CMK (cell line): ENCODE measurements at places on chromosomes 2 and 18.

GRCh38 chr2:166293984-166294383 lies 81.8 kb downstream of the SCN9A start:
- no peak for DNase-seq

- DNase-seq = no peak
Measured at GRCh38 chr2:86331384-86331783, 6.0 kb downstream of the REEP1 start.

- DNase-seq = no peak
Measured at GRCh38 chr2:54329482-54330161, 73.6 kb upstream of the TSPYL6 start.

DNA sequence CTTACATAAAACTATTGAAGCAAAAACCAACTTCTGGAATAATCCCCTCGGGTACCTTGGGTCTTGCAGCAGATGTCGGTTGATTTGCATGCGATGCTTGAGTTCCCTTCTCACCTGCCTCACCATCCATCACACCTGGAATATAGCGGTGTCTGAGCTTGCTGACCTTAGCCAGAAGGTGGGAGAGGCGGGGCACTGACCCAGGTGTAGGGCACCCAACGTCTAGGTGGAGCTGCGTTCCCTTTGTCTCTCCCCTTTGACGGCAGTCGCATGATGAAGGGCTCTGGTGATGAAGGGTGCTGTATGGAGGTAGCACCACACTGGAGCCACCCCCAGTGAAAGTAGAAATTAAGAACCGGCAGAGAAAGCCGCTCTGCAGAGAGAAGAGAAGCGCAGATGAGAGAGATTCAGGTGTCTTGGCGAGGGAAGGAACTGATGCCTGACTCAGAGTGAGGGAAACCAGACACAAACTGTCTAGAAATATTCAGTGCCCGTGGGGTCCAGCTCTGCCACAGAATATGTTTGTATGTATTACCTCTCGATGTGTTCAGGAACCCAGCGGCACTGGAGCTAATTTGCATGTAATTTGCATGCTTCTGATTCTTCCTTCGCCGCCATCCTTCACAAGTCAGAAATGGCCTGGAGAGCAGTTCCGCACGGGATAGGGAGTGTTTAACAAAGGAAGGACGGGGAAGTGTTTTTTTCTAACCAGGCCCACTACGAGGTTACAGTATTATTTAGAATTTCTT lies 19.4 kb upstream of the MBP start:
- DNase-seq = no peak

DNA sequence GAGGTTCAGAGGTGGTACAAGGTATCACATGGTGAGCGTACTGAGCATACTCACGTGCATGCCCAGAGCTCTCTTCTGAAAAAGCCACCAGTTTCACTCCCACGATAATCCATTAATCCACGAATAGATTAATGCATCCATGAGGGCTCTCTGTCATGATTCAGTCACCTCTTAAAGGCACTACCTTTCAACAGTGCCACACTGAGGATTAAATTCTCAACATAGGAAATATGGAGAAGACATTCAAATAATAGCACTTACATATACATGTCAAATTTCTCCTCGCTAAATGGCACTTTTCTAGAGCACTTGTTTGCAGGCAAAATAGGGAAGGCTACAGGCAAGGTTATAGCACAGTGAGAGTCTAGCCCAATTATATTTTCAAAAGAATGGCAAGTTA lies 825.9 kb downstream of the TRIB2 start:
- DNase-seq = no peak

DNA sequence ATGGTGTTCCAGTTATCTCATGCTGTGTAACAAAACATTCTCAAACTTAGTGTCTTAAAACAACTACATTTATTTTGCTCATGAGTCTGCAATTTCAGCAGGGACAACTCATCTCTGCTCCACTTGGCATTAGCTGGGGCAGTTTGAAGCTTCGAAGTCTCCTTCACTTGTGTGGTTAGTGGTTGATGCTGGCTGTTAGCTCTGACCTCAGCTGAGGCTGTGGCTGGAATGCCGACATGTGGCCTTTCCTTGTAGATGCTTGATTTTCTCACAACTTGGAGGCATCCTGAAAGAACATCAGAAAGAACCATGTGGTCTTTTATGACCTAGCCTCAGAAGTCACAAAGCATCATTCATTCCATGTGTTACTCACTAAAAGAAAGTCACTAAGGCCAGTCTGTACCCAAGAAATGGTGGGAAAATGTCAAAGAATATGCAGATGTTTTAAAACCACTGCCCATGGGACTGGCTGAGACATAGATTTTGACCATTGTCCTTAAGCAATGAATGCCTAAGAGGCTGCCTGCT lies 3.8 kb upstream of the TMSB10 start:
- DNase-seq = no peak

DNA sequence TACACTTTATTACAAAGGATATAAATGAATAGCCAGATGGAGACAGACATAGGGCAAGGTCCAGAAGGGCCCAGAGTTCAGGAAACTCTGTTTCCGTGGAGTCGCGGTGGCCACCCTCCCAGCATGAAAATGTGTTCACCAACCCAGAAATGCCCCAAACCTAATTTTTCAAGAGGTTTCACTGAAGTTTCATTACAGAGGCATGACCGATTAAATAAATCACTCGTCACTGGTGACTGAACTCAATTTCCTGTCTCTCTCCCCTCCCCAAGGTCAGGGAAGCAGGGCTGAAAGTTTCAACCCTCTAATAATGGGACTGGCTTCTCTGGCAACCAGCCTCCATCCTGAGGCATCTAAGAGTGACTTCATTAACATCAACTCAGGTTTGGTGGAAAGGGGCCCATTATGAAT lies 22.4 kb downstream of the USP40 start:
- DNase-seq = no peak

GRCh38 chr2:32874931-32875330 lies 71.8 kb upstream of the LTBP1 start:
- no peak for DNase-seq

- no peak for DNase-seq
Measured at GRCh38 chr18:11489266-11489899, 120.0 kb upstream of the SLC35G4 start.

DNA sequence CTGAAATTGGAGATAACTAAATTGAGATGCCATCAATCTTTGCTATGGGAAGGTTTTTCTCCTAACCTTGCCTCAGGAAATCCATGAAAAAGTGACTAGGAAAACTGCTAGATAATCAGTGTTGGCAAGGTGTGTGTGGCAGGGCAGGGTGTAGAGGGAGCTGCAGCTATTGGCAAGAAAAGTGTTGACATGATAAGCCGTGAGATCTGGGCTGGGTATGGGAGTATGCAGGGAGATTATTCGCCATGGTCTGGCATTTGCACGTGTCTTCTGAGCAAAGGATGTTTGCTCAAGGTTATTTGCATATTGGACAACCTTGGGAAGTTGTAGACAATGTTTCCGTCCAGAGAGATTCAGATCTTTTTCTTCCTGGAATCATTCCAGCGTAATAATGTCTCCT lies 74.7 kb downstream of the SERPINB8 start:
- DNase-seq = no peak

DNA sequence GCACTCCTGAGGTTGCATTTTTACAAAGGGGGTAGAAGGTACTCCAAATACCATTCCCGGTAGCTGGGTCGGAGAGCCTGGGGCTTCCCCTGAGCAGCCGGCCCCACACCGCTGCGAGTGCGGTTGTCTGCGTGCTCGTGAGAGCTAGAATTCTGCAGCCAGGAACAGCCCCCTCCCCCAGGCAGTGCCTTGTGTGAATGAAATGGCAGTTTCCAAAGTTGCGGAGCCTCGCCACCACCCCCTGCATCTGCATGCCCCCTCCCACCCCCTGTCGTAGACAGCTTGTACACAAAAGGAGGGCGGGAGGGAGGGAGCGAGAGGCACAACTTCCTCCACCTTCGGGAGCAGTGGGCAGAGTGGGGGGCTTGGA lies 1.1 kb downstream of the MYCN start:
- no peak for DNase-seq

GRCh38 chr2:3970791-3971651 lies 267.6 kb downstream of the DCDC2C start:
- DNase-seq = no peak

DNA sequence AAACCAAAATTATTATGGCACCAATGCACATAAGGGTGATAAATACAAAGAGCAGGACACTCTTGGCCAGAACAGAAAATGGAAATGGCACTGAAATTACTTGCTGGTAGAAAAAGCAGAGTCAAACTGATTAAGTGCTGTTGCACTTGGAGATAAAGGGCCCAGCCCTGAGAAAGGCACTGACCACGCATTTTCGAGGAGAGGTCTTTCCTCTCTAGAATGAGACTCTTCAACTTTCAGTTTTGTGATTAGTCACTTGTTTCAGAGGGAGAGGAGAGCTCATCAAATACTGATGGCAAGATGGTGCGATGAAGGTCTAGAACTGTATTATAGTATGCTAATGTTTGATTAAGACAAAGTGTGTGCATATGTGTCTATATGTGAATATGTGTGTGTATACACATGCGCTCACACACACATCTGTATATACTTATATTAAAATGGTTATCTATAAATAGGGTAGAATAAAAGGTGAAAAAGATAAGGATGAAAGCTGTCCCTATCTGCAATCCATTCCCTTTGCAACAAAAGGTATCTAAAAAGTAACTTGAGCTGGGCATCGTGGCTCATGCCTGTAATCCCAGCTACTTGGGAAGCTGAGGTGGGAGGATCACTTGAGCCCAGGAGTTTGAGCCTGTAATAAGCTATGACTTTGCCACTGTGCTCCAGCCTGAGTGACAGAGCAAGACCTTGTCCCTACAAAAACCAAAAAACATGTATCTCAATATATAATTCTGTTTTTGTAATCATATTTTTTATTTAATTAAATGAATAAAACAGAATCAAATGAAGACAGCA lies 48.8 kb upstream of the ZDBF2 start:
- no peak for DNase-seq

- DNase-seq = no peak
Measured at GRCh38 chr2:169980001-169980400, 152.7 kb downstream of the UBR3 start.

DNA sequence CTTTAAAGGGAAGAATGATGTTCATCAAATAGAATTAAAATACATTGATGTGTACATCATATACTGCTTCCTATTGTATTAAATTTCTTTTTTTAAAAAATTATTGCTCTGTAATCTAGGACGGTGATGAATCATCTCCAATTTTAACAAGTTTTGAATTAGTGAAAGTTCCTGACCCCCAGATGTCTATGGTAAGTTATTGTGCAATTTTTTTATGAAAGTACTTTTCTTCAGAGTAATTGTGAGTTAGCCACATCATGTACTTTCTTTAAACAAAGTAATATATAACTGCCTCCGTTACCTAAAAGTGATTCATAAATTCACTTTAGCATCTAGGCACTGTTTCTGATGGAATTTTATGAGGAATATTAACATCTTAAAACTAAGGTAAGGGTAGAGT lies 38.1 kb downstream of the PIK3C3 start:
- no peak for DNase-seq
